HFFc6 (cell line): ENCODE measurements at places on chromosomes 12 and 14. TPM values are rescaled to one million over a fixed set of nuclear protein-coding genes. Genes with fewer than 3 reads are reported as not detected.
A peak's percentile ranks its signal among the peaks of the same experiment; 100 is the strongest.

DNA sequence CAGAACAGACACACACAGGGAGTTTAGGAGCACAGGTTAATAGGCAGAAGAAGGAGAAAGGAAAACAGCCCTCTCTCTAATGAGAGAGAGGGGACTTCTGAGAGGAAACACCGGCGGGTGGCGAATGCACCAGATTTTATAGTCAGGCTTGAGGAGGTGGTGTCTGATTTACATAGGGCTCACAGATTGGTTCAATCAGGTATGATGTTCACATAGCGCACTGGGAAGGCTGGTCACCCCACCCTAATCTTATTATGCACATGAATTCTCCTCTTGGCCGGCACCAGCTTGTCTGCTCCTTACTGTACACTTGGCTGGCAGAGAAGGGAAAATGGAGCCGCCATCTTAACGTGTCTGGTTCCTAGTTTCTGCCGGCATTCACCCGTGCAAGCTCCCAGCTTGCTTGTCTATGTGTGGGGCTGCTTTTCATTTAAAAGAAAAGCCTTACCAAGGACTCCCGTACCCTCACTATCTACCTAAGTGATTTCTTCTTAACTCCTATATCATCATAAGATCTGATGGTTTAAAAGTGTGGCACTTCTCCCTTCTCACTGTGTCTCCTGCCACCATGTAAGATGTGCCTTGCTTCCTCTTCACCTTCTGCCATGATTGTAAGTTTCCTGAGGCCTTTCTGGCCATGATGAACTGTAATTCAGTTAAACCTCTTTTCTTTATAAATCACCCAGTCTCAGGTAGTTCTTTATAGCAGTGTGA lies 15.1 kb downstream of the BCAT1 start:
- no peak for DNase-seq

Gene RPL10L
- total RNA-seq: not detected in 3 replicates

- peak; percentile 94 for DNase-seq
Measured at GRCh38 chr12:59736786-59737185, 141.0 kb downstream of the SLC16A7 start.

Gene VRK1
- total RNA-seq: 15.3 and 17.0 TPM in 2 replicates

Gene SPATA7
- 6.4 and 6.8 TPM in 2 replicates for total RNA-seq

Gene PSMB5
- 241 to 257 TPM (median 250 TPM) in 3 replicates for total RNA-seq

- no peak for DNase-seq
Measured at GRCh38 chr12:26017484-26018211, 59.2 kb downstream of the RASSF8 start.

DNA sequence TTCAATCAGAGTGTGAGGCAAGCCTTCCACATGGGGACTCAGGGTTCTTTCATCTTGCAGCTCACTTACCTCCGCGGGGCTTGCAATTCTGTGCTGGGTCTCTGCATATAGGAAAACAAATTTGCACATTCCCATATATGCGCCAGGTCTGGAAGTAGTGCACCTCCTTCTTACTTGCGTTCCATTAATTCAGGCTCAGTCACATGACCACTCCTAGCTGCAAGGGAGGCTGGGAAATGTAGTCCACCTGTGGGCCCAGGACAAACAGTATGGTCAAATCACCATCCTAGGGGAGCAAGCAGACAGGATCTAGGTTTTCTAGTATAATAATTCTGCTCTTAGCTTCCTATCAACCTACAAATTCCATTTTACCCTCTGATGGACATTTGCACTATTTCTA lies 160.4 kb downstream of the AACS start:
- DNase-seq: no peak

DNA sequence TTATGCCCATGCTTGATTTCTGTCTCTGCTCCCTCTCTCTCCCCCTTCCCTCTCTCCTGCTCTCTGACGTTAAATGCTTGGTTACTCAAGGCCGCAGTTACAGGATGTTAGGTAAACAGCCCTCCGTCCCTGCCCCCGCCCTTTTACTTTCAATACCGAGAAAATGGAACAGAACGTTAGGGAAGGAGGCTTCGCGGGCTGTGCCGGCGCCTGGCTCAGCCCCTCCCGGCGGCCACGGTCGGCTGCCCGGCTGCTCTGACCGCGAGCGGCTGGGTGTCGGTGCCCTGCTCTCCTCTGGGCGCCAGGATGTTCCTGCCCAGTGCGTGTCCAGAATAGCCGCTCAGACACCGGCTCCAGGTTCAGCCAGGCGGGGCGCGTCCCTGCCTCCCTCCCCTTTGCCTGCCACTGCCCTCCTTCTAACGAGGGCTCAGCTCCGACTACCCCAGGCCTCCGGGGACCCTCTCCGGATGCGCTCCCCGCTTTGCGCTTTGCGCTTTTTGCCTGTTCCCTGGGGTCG lies 166.1 kb downstream of the ADCK1 start:
- no peak for DNase-seq

Gene HIP1R
- total RNA-seq: 7.3 to 9.0 TPM (median 8.1 TPM) in 3 replicates

Gene CDCA3
- total RNA-seq: 24.2 and 54.3 TPM in 2 replicates

Gene RAD9B
- 0.73 to 1.1 TPM (median 1.1 TPM) in 3 replicates for total RNA-seq

GRCh38 chr14:67680121-67680602 lies 5.7 kb upstream of the VTI1B start:
- DNase-seq: peak; percentile 90

Gene KRT71
- total RNA-seq: not detected in 3 replicates

Gene STAC3
- total RNA-seq: 0.21 to 0.62 TPM (median 0.54 TPM) in 3 replicates

- no peak for DNase-seq
Measured at GRCh38 chr14:31229009-31229408, 21.4 kb upstream of the HECTD1 start.

GRCh38 chr14:81662570-81663197 lies 129.0 kb upstream of the SEL1L start:
- no peak for DNase-seq

- no peak for DNase-seq
Measured at GRCh38 chr14:49483268-49483667, 102.9 kb downstream of the RPS29 start.

- DNase-seq: peak; percentile 26
Measured at GRCh38 chr12:131737150-131737827, 26.4 kb downstream of the SFSWAP start.

- DNase-seq: no peak
Measured at GRCh38 chr14:31894351-31894750, 182.8 kb upstream of the ARHGAP5 start.

Gene CNTN1
- not detected in 3 replicates for total RNA-seq

- DNase-seq: no peak
Measured at GRCh38 chr12:78321696-78322095, 491.0 kb downstream of the NAV3 start.

Gene APOF
- not detected in 3 replicates for total RNA-seq

Gene KRT73
- not detected in 3 replicates for total RNA-seq

Gene TSHR
- total RNA-seq: not detected in 3 replicates

DNA sequence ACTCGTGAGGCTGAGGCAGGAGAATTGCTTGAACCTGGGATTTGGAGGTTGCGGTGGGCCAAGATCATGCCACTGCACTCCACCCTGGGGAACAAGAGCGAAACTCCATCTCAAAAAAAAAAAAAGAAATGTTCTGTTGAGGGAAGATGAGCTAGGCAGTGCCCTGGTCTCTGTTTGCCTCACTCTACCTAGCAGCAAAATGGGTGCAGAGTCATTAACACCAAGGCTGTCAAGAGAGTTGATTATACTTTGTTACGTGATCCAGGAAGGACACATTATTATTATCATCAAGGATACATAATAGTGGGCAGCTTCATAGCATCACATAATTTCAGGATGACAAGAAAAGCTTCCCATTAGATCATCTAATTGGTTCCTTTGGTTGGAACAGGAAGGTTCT lies 84.3 kb upstream of the MAP1LC3B2 start:
- no peak for DNase-seq

- no peak for DNase-seq
Measured at GRCh38 chr14:92591346-92591745, 77.8 kb downstream of the RIN3 start.

Gene NANOG
- total RNA-seq: not detected in 3 replicates

Gene FLRT2
- 33.5 to 50.9 TPM (median 49.7 TPM) in 3 replicates for total RNA-seq

Gene DPPA3
- total RNA-seq: not detected in 3 replicates

DNA sequence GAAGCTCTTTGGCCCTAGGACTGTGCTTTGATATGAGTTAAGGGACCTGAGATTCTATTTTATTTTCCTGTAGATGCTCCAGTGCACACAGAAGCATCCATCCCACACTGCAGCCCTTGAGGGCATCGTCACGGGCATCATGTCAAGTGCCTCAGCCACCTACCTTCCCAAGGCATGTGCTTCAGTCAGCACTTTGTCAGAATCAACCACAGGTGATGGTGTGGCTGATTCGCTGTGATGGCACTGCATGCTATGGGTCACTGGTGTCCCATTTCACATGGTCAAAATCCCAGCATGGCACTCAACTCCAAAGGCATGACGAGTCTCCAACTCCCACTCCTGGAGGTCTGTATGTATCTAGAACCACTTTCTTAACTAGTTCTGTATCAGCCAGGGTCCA lies 100.8 kb downstream of the AACS start:
- no peak for DNase-seq

Gene PTPRQ
- 2.4 to 4.4 TPM (median 3.6 TPM) in 3 replicates for total RNA-seq

Gene LRRC43
- not detected in 3 replicates for total RNA-seq

DNA sequence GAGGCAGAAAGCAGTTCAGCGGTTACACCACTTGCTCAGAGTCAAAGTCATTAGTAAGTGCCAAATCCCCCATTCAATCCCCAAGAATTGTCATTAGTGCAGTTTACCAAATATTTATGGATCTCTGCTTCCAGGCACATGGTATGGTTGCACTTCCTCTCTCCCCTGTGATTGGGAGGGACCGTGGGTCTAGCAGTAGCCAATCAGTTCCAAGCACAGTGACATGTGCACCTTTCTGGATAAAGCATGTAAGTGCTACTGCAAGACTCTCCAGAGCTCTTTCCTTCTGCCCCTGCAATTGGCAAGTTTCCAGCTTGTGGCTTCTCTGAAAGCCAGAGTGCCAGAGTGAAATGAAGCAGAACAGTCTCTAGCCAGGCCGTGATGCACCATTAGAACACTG lies 85.3 kb upstream of the FLRT2 start:
- no peak for DNase-seq

Gene RAN
- 1,065 to 1,253 TPM (median 1,081 TPM) in 3 replicates for total RNA-seq

Gene HIF1A
- 220 to 274 TPM (median 230 TPM) in 3 replicates for total RNA-seq

GRCh38 chr12:2543801-2544200 lies 251.0 kb upstream of the FKBP4 start:
- DNase-seq: no peak

DNA sequence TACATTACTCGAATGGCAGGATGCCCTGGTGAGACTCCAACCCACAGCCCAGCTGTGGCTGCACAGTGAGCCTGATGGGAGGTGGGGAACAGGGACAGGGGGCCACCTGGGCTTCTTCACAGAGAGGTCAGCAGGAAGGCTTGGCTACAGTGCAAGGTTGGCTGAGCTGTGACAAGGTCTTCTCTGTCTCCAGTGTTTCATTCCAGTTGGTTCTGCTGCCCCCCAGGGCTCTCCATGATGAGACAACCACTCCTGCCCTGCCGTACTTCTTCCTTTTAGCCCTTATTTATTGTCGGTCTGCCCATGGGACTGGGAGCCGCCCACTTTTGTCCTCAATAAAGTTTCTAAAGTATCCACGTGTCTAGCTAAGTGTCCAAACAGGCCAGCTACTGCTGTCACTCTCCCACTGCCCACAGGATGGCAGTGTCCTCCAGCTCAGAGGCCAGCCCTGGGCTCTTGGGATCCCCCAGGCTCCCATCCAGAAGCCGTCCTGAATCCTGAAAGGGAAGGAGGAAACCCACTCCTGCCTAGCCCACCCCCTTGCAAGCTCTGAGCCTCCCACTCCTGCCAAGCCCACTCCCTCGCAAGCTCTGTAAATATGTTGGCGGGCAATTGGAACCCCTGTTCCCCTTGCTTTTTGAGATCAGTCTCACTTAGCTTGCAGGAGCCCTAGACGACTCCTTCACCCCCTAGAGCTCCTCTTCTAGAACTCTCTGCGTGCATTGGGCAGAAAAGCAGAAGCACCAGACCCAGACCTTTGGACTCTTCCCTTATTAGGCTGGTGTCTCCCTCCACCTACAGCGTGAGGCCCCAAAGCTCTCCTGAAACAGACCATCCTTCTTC lies 5.4 kb downstream of the C1QL4 start:
- DNase-seq: peak; percentile 63

Gene TSPAN19
- total RNA-seq: not detected in 3 replicates

GRCh38 chr12:123041042-123041531 lies 60.6 kb downstream of the ARL6IP4 start:
- no peak for DNase-seq
